Brain microvascular endothelial cell (primary cell): ENCODE measurements at places on chromosomes 13 and 19.

GRCh38 chr19:38514812-38515633 lies 81.5 kb downstream of the RYR1 start:
- DNase-seq, result peak; percentile 24

- DNase-seq, result no peak
These were observed 38.7 kb upstream of the ZNF766 start for GRCh38 chr19:52230685-52231084.

DNA sequence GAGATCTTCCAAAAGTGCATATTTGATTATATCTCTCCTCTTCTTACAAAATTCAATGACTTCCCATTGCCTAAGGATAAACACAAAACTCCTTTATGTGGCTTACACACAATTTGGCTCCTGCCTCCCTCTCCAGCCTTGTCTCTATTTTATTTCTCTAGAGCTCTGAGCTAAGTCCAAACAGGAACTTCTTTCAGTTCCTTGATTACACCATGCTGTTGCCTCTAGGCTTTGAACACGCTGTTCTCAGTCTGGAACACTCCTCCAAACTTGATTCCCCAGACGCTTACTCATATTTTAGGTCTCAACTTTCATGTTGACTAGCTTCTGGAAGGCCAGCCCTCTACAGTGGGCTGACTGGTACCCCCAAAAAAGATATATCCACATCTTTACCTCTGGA lies 258.5 kb downstream of the COG6 start:
- peak; percentile 59 for DNase-seq

- no peak for DNase-seq
These were observed 33.6 kb downstream of the NAXD start for GRCh38 chr13:110648848-110649421.
